HepG2 (cell line): ENCODE measurements at places on chromosomes 7 and 10.
A peak's percentile ranks its signal among the peaks of the same experiment; 100 is the strongest.

DNA sequence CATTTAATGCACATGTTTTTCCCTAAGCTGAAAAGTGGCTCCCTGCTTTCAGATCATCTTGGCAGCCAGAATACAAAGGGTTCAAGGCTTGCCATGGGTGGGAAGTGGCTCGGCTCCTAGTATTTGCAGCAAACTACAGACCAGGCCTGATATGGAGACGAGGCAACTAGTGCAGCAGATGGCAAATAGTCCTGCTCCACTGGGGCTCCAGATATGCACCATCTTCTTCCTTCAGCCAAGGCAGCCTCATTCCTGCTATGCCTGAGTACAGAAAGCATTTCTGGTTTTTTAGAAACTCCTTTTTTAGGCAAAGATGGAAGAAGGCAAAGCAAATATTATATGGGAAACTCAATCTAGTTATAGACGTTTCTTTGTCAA is 23.9 kb downstream of the LRRC4 start:
- no peaks in the 10 kb centered on the region for H3K27me3 ChIP-seq
- H3K27ac ChIP-seq, result no peak overlapping the region
- no peak for DNase-seq
- peaks cover 26% of the 10 kb centered on the region; the same call in 2 of the 3 replicates for H3K36me3 ChIP-seq
- H3K4me1 ChIP-seq, result peaks cover 51% of the 10 kb centered on the region
- H3K4me3 ChIP-seq, result no peak overlapping the region

DNA sequence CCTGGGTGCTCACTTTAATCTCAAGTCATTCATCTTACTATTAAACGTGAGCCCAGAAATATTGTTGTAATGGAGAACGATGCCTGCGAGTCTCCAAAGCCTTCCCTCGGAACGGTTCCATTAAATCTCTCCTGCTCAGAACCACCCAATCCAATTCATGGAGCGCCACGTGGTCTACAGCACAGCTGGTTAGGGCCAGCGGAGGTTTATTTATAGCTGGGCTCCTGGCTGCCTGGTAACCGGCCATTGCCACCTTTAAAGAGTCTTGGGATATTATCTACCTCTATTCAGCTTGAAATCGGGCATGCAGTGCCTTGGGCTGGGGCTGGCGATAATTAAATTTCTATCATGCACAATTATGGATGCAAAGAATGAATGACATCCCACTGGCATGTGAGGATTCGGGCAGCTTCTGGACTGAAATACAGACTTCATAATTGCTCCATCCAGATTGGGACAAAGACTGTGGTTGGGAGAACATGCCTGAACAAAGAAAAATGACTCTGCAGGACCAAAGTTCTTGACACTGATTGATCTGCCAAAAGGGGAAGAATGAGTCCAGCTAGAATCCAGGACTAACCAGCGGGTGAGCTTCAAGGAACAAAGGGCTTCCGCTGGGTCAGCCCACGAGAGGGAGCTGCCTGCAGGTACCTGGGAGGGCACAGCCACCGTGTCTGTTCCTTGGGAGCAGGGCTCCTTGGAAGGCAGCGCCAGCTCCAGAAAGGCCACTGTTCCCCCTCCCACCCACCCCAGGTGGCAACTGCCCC is 7.3 kb downstream of the FAM20C start:
- peak overlapping the region; percentile 57 for H3K27ac ChIP-seq
- H3K4me1 ChIP-seq, result peaks cover 59% of the 10 kb centered on the region
- DNase-seq, result peak; percentile 55

GRCh38 chr7:129386506-129386905 is 47.7 kb upstream of the STRIP2 start:
- H3K27ac ChIP-seq, result no peak overlapping the region
- DNase-seq, result no peak
- no peaks in the 10 kb centered on the region for H3K27me3 ChIP-seq
- 0 out of 3 replicates have a peak, but pooled peaks cover 2% of the 10 kb centered on the region for H3K36me3 ChIP-seq

- no peak for DNase-seq
- no peak overlapping the region for H3K27ac ChIP-seq
- H3K36me3 ChIP-seq, result no peaks in the 10 kb centered on the region
- no peaks in the 10 kb centered on the region for H3K4me1 ChIP-seq
These were observed 236.0 kb upstream of the NRP1 start for GRCh38 chr10:33570495-33570894.

GRCh38 chr10:60646966-60647796 is 131.1 kb upstream of the CDK1 start:
- no peak overlapping the region for H3K27ac ChIP-seq
- no peaks in the 10 kb centered on the region for H3K4me1 ChIP-seq
- peak; percentile 46 for DNase-seq
- no peaks in the 10 kb centered on the region for H3K36me3 ChIP-seq
- H3K27me3 ChIP-seq, result no peaks in the 10 kb centered on the region

DNA sequence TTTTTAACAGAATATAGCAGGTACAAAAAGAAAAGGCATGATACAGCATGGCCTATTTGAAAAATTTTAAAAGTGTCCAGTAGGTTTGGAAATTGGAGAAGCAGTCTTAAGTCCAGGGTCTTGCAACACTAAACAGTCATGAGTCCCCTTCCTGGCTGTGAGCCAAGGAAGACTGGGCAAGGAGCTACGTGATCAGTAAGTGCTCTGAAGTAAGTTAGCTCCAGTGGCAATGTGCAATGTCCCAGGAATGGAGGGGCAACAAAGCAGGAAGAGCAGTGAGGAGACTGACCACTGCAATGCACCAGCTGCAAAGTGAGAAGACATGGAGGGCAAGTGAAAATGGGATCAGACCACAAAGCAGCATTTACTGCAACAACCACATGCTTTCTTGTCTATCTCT is 72.9 kb upstream of the GRID1 start:
- peaks cover 22% of the 10 kb centered on the region for H3K36me3 ChIP-seq
- peak; percentile 66 for DNase-seq
- peak overlapping the region; percentile 87 for H3K27ac ChIP-seq

GRCh38 chr10:121797490-121797889 is 130.3 kb downstream of the ATE1 start:
- no peaks in the 10 kb centered on the region for H3K27me3 ChIP-seq
- H3K36me3 ChIP-seq, result 0 out of 2 replicates have a peak, but pooled peaks cover 3% of the 10 kb centered on the region
- H3K27ac ChIP-seq, result no peak overlapping the region
- no peak for DNase-seq

GRCh38 chr7:4123823-4124222 is 558.3 kb upstream of the FOXK1 start:
- no peaks in the 10 kb centered on the region for H3K36me3 ChIP-seq
- no peak overlapping the region for H3K4me3 ChIP-seq
- H3K4me1 ChIP-seq, result no peaks in the 10 kb centered on the region
- no peaks in the 10 kb centered on the region for H3K27me3 ChIP-seq
- no peak for DNase-seq

DNA sequence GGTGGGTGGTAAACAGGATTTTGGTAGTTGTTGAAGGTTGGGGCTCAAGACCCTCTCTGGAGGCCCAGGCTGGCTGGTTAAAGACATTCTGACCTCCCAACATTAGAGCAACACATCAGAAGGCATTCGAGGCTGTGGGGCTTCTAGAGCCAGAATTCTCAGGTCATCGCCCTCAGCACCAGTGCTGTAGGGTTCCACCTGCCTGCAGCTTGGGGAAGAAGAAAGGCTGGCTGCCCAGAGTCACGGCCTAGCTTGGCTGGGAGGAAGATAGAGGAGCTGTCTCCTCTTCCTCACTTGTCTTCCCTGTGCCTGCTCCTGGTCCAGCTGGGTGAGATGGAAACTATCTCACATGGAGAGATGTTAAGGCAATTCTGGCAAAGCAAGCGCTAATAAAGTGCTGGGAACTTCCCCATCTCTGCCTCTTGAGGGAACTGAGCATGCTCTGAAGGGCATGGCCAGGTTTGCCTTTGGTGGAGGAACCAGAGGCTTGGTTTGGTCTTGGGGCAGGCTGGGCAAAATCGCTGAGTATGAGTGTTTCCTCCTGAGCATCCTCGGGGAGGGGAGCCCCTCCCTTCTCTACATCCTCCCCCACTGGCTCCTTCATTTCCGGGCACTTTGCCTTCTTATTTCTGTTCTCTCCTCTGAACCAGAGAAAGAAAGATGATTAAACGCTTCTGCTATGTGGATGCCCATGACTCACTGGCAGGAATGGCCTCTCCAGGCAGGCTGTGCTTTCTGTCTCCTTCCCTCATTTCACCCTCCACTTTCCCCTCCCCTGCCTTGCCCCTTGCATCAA is 509.0 kb upstream of the PODXL start:
- no peaks in the 10 kb centered on the region for H3K36me3 ChIP-seq
- peaks cover 12% of the 10 kb centered on the region; the same call in 2 of the 3 replicates for H3K27me3 ChIP-seq
- no peaks in the 10 kb centered on the region for H3K4me1 ChIP-seq
- H3K4me3 ChIP-seq, result no peak overlapping the region
- DNase-seq, result no peak
- H3K27ac ChIP-seq, result no peak overlapping the region

GRCh38 chr7:95871075-95871848 is 98.9 kb downstream of the DYNC1I1 start:
- H3K4me3 ChIP-seq, result no peak overlapping the region
- no peaks in the 10 kb centered on the region for H3K36me3 ChIP-seq
- H3K27ac ChIP-seq, result no peak overlapping the region
- peak; percentile 43 for DNase-seq
- H3K27me3 ChIP-seq, result no peaks in the 10 kb centered on the region

DNA sequence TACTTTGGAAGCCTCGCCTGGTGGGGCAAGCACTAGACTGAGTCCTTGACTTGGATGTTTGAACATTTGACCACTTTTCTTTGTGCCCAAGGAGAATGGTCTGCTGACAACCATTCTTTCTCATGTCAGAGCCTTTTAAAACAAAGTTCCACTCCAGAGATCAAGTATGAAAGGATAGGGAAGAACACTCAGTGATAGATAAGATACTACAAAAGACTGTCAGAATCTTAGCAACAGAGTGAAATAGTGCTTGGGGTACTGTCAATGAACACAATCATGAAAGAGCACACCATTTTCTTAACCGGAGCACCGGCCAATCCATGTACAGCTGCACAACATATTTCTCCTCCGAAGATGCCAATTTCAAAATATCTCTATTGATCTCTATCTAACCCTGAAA is 82.8 kb upstream of the ADO start:
- H3K4me1 ChIP-seq, result peaks cover 19% of the 10 kb centered on the region
- no peak overlapping the region for H3K27ac ChIP-seq
- H3K27me3 ChIP-seq, result 0 out of 3 replicates have a peak, but pooled peaks cover 4% of the 10 kb centered on the region

DNA sequence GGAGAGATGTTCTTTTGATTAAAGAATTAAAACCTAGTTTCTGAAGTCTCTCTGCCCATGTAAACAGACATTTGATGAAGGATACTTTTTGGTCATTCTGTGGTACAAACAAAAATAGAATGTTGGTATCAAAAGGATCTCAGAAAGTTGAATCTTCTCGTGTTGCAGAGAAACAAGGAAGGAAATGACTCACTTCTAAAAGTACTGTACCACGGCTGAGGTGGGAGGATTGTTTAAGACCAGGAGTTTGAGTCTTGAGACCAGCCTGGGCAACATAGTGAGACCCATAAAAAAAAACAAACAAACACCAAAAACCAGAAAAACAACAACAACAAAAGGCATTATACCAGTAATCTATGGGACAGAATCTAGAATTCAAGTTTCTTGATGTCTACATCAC is 69.7 kb downstream of the PRSS58 start:
- no peak for DNase-seq
- H3K27ac ChIP-seq, result no peak overlapping the region
- no peaks in the 10 kb centered on the region for H3K36me3 ChIP-seq

GRCh38 chr7:93902777-93903423 is 3.5 kb upstream of the GNGT1 start:
- DNase-seq, result peak; percentile 25
- H3K4me1 ChIP-seq, result no peaks in the 10 kb centered on the region
- no peaks in the 10 kb centered on the region for H3K36me3 ChIP-seq
- no peak overlapping the region for H3K4me3 ChIP-seq
- no peak overlapping the region for H3K27ac ChIP-seq

- H3K27me3 ChIP-seq, result peaks cover 22% of the 10 kb centered on the region
- no peaks in the 10 kb centered on the region for H3K36me3 ChIP-seq
- no peak overlapping the region for H3K4me3 ChIP-seq
- H3K27ac ChIP-seq, result no peak overlapping the region
- DNase-seq, result peak; percentile 70
These were observed 181.3 kb downstream of the TAX1BP1 start for GRCh38 chr7:27921081-27921836.

DNA sequence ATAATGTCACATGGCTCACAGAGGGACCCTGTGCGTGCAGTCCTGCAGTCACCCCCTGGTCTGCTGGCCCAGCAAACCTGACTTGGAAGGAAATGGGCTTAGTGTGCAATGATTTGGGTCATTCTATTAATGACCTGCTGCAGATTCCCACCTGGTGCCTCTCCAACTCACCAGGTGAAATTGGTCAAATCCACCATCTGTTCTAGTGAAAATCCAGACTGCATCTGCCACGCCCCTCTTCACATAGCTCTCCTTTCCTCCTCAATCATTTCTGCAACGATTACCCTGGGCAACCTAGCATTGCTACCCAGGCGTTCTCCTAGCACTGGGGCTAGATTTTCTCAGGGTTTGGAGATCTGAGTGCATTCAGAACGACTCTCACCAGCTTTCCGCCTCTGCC is 29.4 kb downstream of the SRRM3 start:
- no peak overlapping the region for H3K4me3 ChIP-seq
- H3K4me1 ChIP-seq, result peaks cover 44% of the 10 kb centered on the region
- peaks cover 1% of the 10 kb centered on the region; the same call in 1 of the 2 replicates for H3K27me3 ChIP-seq
- no peaks in the 10 kb centered on the region for H3K36me3 ChIP-seq
- no peak overlapping the region for H3K27ac ChIP-seq

DNA sequence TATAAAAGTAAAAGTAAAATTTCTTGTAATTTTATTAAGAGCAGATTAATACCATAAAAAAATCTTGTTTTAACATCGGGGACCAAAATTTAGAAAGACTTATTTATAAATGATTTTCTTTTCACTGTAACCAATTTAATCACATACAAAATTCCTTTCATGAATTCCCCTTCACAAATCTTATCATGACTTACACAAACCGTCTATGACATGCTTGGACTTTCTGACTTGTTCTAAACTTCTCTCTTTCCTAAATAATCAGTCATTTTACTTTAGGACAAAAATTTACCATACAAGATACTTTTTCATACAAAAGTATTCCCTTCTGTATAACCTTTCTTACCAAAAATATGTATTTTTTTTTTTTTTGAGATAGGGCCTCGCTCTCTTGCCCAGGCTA is 9.3 kb downstream of the CROT start:
- H3K27me3 ChIP-seq, result no peaks in the 10 kb centered on the region
- H3K36me3 ChIP-seq, result peaks cover 34% of the 10 kb centered on the region
- H3K4me3 ChIP-seq, result no peak overlapping the region

GRCh38 chr10:65313406-65313805 is 1612.4 kb upstream of the LRRTM3 start:
- no peak overlapping the region for H3K27ac ChIP-seq
- no peaks in the 10 kb centered on the region for H3K27me3 ChIP-seq
- no peaks in the 10 kb centered on the region for H3K36me3 ChIP-seq
- H3K4me1 ChIP-seq, result no peaks in the 10 kb centered on the region

DNA sequence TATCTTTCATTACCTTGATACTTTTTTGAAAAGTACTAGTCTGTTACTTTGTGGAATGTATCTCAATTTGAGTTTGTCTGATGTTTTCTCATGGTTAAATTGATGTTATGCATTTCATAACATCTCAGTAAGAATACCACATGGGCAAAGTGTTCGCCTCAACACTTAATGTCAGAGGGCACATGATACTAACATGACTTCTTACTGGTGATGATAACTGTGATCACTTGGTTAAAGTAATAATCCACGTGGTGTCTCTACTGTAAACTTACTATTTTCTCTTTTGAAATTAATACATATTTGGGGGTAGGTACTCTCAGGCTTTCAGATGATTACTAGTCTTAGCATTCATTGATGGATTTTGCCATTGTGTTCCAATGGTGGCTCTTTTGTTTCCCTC is 2.2 kb downstream of the SDHAF3 start:
- no peak for DNase-seq
- H3K36me3 ChIP-seq, result no peaks in the 10 kb centered on the region
- peaks cover 30% of the 10 kb centered on the region for H3K4me1 ChIP-seq
- H3K27me3 ChIP-seq, result no peaks in the 10 kb centered on the region
- H3K4me3 ChIP-seq, result peak overlapping the region; percentile 15; the same call in 1 of the 2 replicates
- no peak overlapping the region for H3K27ac ChIP-seq
